Peyer's patch (tissue), 4 donors: ENCODE measurements at places on chromosomes 6 and 20.

DNA sequence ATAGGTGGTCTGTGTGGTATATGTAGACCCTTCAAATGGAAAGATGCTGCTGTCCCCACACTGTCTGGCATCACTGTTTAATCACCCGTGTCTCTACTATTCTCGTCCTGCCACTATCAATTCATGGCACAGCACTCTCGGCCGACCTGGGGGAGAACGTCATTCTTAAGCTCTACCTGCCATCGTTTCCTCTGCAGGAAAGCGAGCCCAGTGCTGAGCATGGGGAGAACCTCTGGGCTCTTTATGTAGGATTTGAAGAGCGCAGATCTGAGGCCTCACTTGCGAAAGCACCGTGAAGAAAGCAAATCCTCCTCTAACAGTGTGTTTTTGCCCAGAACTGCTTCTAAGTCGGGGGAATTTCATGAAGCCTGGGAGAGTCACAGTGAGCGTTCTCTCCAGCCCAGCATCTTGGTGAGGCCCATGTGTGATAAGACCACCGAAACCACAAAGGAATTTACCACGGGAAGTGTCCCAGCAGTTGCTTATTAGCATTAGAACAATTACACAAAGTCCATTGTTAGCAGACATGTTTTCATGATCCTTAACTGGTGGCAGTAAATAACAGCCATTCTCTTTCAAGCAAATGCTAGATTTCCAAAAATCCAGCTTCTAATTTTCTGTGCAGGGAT, 124.3 kb downstream of the SCML4 start:
- no peak for DNase-seq
- H3K27me3 ChIP-seq = no peaks in the 10 kb centered on the region
- no peak overlapping the region for H3K4me3 ChIP-seq
- no peaks in the 10 kb centered on the region for H3K36me3 ChIP-seq
- no peak overlapping the region for H3K27ac ChIP-seq

GRCh38 chr6:152748843-152749242, 1.8 kb upstream of the VIP start:
- no peaks in the 10 kb centered on the region for H3K36me3 ChIP-seq
- DNase-seq = no peak
- no peak overlapping the region for H3K4me3 ChIP-seq
- no peak overlapping the region for H3K27ac ChIP-seq
- H3K4me1 ChIP-seq = no peaks in the 10 kb centered on the region

DNA sequence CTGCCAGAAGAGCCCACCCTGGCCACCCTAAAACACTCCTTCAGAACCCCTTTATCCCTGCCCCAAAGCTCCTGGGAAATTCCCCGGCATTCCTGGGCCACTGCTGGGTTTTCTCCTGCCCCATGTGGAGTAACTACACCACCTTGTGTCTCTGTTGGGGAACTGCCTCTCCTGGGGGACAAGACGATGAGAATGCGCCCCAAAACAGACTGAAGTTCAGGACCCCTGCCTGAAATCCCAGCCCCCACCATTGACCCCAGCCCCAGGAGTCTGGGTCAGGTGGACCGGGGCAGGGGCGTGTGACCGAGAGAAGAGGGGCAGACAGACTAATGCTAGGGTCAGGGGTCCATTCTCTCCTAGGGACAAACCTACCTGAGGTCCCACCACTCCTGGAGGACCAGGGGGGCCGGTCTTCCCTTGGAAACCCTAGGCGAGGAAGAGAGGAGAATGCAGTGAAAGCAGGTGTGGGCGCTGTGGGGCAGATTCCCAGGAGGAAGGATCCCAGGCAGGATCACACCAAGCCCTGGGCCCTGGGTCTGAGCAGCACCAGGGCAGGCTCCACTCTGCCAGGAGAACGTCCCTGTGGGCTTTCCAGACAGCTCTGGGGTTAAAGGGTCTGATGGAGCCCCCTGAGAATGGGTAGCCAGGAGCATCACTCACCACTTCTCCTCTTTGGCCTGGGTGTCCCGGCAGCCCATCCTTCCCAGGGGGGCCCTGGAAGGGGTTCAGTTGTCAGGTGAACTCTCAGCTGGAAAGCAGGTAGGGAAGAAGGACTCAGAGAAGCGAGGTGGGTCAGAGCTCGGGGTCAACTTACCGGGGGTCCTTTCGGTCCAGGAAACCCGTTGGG, 19.4 kb downstream of the COL11A2 start:
- no peak overlapping the region for H3K27ac ChIP-seq
- no peak for DNase-seq
- H3K27me3 ChIP-seq = no peaks in the 10 kb centered on the region
- H3K4me3 ChIP-seq = no peak overlapping the region
- no peaks in the 10 kb centered on the region for H3K4me1 ChIP-seq

- no peaks in the 10 kb centered on the region for H3K27me3 ChIP-seq
- no peak overlapping the region for H3K27ac ChIP-seq
- no peaks in the 10 kb centered on the region for H3K4me1 ChIP-seq
Measured at GRCh38 chr6:127737009-127737486, 160.1 kb downstream of the C6orf58 start.

- no peaks in the 10 kb centered on the region for H3K36me3 ChIP-seq
- no peaks in the 10 kb centered on the region for H3K4me1 ChIP-seq
- no peak overlapping the region for H3K4me3 ChIP-seq
- no peaks in the 10 kb centered on the region for H3K27me3 ChIP-seq
- H3K27ac ChIP-seq = no peak overlapping the region
- DNase-seq = no peak
Measured at GRCh38 chr6:117531346-117531745, 48.9 kb downstream of the DCBLD1 start.

DNA sequence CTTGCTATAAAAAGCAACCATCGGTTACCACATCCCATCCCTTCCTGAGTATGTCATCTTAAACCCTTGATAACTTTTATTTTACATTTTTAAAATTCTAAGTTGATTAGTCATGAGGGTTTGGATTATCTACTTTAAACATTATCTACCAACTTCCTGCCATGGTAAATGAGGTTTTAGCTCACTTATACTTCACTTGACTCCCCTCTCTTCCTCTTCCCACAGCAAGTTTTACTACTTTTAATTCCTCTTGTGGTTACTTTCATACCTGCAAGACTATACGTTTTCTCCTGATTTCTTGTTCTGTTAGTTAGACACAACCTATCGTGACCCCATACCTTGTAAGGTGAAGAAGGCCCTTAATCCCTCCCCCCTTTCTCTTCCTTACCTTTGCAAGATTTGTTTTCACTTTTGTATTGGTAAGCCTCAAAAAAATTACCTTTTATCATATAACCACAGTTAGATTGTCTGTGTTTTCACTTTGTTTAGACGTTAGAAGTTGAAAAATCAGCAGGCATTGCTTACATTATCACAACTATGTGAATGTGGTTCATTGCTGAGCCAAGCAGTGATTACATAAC, 60.1 kb upstream of the OGFRL1 start:
- no peak overlapping the region for H3K27ac ChIP-seq
- no peaks in the 10 kb centered on the region for H3K27me3 ChIP-seq

GRCh38 chr6:32968867-32969684, 682 bp downstream of the BRD2 start:
- no peaks in the 10 kb centered on the region for H3K36me3 ChIP-seq
- H3K4me3 ChIP-seq = peak overlapping the region; percentile 81
- H3K4me1 ChIP-seq = peaks cover 5% of the 10 kb centered on the region
- H3K27ac ChIP-seq = peak overlapping the region; percentile 100

- H3K36me3 ChIP-seq = no peaks in the 10 kb centered on the region
- H3K4me3 ChIP-seq = no peak overlapping the region
- no peaks in the 10 kb centered on the region for H3K27me3 ChIP-seq
Measured at GRCh38 chr6:37779902-37780628, 39.5 kb upstream of the ZFAND3 start.

DNA sequence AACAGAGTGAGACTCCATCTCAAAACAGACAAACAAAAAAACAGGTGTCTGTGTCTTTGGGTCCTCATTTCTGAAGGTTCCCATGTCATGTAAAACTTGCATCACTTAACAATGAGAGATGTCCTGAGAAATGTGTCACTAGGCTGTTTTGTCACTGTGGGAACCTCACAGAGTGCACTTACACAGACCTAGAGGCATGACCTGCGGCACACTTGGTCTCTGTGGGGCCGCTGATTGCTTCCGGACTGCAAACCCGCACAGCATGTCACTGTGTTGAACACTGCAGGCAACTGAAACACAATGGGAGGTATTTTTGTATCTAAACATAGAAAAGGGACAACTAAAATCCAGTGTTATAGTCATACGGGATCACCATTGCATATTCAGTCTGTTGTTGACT, 42.3 kb upstream of the TMEM181 start:
- no peaks in the 10 kb centered on the region for H3K4me1 ChIP-seq
- H3K27me3 ChIP-seq = no peaks in the 10 kb centered on the region
- no peak overlapping the region for H3K4me3 ChIP-seq
- no peak overlapping the region for H3K27ac ChIP-seq
- DNase-seq = no peak
- no peaks in the 10 kb centered on the region for H3K36me3 ChIP-seq

GRCh38 chr6:44044940-44045671, 82.1 kb downstream of the MRPL14 start:
- DNase-seq = no peak
- H3K4me3 ChIP-seq = no peak overlapping the region
- H3K4me1 ChIP-seq = peaks cover 2% of the 10 kb centered on the region
- H3K27me3 ChIP-seq = no peaks in the 10 kb centered on the region

GRCh38 chr6:85455471-85456026, 5.7 kb downstream of the NT5E start:
- no peaks in the 10 kb centered on the region for H3K36me3 ChIP-seq
- no peaks in the 10 kb centered on the region for H3K27me3 ChIP-seq

DNA sequence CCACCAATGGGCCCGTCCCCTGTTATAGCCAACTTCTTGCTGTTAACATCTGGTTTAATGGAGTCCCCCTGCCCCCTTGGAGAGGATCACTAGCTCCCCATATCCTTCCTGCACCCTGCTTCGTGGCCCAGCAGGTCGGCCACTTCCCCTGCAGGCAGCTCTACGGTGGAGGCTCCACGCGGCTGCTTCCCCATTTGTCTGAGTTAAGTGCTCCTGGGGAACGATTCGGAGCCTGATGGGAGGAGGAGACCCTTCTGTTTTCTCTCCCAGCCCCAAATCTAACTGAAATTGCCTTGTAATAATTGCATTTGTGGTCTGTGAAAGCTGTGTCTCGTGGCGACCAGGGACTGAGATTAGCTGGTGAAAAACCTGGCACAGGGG, 74.6 kb downstream of the SULF2 start:
- H3K4me1 ChIP-seq = no peaks in the 10 kb centered on the region
- H3K4me3 ChIP-seq = no peak overlapping the region
- no peaks in the 10 kb centered on the region for H3K36me3 ChIP-seq
- no peak for DNase-seq
- H3K27me3 ChIP-seq = no peaks in the 10 kb centered on the region
- H3K27ac ChIP-seq = no peak overlapping the region

GRCh38 chr6:27872642-27873020, 39.6 kb downstream of the OR2B2 start:
- H3K4me3 ChIP-seq = peak overlapping the region; percentile 56
- no peak for DNase-seq
- no peaks in the 10 kb centered on the region for H3K36me3 ChIP-seq
- H3K4me1 ChIP-seq = no peaks in the 10 kb centered on the region
- peak overlapping the region; percentile 89 for H3K27ac ChIP-seq
- no peaks in the 10 kb centered on the region for H3K27me3 ChIP-seq

- no peak overlapping the region for H3K4me3 ChIP-seq
- no peak overlapping the region for H3K27ac ChIP-seq
- H3K27me3 ChIP-seq = no peaks in the 10 kb centered on the region
Measured at GRCh38 chr20:2849529-2849928, 9.0 kb downstream of the VPS16 start.

DNA sequence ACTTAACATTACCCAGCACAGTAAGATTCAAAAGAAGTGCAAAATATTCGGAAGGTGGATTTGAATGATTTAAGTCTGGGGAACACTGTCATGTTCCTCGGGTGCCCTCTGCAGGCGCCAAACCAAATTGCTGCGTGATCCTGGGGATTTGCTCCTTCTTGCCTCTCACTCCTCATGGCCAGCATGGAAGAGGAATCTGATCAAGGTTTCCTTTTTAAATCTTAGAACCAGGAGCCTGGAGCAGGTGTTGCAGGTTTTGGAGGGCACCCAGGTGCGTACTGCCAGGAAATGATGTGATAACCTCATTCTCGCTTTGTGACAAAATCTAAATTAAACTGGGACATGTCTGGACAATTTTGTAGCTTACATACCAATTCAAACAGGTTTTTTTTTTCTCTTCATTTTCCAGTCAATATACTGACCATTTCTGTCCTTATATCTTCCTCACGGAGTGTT, 8.1 kb upstream of the PFDN4 start:
- no peak overlapping the region for H3K27ac ChIP-seq
- H3K36me3 ChIP-seq = no peaks in the 10 kb centered on the region
- peak; percentile 61 for DNase-seq

DNA sequence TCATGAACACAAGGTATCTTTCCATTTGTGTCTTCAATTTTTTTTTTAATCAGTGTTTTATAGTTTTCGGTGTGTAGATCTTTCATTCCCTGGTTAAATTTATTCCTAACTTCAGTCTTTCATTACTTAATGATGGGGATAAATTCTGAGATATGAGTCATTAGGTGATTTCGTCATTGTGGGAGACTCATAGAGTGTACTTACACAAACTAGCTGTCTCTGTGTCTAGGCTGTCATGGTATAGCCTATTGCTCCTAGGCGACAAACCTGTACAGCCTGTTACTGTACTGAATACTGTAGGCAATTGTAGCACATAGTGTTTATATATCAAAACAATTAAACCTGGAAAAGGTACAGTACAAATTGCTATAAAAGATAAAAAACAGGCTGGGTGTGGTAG, 42.1 kb downstream of the SMAP1 start:
- no peak overlapping the region for H3K4me3 ChIP-seq
- no peak overlapping the region for H3K27ac ChIP-seq
- no peaks in the 10 kb centered on the region for H3K27me3 ChIP-seq
- DNase-seq = no peak

DNA sequence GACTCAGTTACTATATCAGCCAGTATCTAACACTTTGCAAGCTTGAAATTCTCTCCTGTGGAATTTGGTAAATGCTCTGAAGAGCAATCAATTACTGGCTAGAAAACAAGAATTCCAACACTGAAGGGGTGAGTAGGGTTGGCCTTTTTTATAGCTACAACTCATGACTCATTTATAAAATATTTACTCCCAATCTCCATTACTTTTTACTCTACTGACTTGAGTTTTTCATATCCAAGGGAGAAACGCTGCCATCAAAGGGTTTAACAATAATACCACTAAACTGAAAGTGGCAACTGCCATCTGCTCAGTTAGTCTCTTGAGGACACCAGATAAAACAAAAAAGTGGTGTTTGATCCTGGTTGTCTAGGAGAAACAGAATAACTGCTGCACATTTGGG, 203.1 kb downstream of the UBE3D start:
- no peaks in the 10 kb centered on the region for H3K27me3 ChIP-seq
- no peaks in the 10 kb centered on the region for H3K4me1 ChIP-seq
- H3K36me3 ChIP-seq = no peaks in the 10 kb centered on the region
- no peak overlapping the region for H3K4me3 ChIP-seq
- no peak overlapping the region for H3K27ac ChIP-seq
- no peak for DNase-seq

GRCh38 chr20:49813305-49813974, 812 bp downstream of the SLC9A8 start:
- no peak for DNase-seq
- no peaks in the 10 kb centered on the region for H3K27me3 ChIP-seq
- peaks cover 7% of the 10 kb centered on the region for H3K4me1 ChIP-seq

- DNase-seq = no peak
- H3K4me3 ChIP-seq = no peak overlapping the region
- no peaks in the 10 kb centered on the region for H3K27me3 ChIP-seq
- peak overlapping the region; percentile 65 for H3K27ac ChIP-seq
Measured at GRCh38 chr6:56399250-56399671, 151.9 kb upstream of the COL21A1 start.
